Activated CD4-positive, alpha-beta T cell treated with anti-CD3 and anti-CD28 coated beads, Interleukin-2, amount 50 U/mL, for 1 hour (primary cell): ENCODE measurements at places on chromosomes 7 and 10.

DNA sequence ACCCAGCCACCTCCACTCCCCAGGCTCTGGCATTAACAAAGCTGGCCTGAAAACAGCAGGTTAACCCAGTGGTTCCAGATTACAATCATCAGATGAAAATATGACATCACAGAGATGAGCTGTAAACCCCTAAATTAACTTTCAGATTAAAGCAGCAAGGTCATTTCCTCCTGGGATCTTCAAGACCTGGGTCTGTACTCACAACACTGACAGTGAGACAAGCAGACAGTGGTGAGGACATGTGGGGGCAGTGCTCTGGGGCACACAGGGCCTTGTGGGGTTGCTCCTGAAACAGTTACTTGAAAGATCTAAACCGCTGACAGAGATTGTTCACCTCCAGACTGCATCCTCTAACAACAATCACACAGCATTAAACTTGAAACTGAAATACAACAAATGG, 134.1 kb downstream of the ZNF438 start:
- no peak for DNase-seq

- no peak for DNase-seq
Observed at GRCh38 chr10:17101257-17101909, 28.2 kb downstream of the CUBN start.

DNA sequence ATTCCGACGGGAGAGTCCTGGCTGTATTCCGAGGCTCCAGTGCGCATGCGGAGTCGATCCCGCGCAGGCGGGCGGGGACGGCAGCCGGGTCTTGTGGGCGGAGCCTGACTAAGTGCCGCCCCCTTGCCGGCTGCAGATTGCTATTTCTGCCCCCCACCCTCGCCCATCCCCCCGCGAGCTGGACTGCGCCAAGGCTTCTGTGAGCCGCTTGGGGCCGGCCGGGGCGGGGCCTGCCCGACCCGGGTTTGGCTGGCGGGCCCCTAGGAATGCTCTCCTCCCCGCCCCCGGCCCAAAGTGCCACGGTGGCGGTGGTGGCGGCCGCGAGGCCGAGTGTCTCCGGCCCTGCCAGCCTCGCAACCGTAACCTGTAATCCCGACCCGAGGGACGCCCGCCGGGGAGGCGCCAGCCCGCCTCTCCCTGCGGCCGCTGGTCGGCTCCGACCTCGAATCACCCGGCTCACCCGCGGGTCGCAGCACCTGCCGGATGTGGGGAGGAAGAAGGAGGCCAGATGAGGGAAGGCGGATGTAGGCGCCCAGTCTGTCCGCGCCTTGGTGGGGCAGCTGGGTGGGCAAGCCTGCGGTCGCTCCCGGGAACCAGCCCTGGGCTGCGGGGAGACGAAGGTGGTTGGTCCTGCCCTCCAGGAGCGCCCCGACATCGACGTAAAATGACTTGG, 702 bp upstream of the KAZALD1 start:
- DNase-seq = peak; percentile 87

- DNase-seq = no peak
Observed at GRCh38 chr10:13631594-13631993, 44.8 kb downstream of the PRPF18 start.

GRCh38 chr10:84493951-84494848, 165.8 kb downstream of the CCSER2 start:
- DNase-seq = no peak

DNA sequence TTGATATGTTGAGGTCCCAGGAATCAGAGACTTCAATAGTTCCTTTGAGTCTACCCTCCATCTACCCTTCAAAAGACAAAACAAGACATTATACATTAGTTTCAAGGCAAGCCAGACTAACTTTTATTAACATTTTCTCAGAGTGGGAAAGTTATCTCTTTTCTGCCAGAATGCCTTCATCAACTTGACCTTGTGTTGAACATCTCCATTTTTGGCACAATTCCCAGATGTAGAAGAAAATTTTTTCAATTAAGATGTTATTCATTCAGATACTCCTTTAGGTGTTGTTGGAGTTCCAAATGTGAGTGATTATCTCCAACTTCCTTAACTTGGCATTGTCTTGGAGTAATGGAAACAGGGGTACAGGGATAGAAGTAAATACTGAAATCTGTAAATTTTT, 59.1 kb downstream of the NRF1 start:
- no peak for DNase-seq

DNA sequence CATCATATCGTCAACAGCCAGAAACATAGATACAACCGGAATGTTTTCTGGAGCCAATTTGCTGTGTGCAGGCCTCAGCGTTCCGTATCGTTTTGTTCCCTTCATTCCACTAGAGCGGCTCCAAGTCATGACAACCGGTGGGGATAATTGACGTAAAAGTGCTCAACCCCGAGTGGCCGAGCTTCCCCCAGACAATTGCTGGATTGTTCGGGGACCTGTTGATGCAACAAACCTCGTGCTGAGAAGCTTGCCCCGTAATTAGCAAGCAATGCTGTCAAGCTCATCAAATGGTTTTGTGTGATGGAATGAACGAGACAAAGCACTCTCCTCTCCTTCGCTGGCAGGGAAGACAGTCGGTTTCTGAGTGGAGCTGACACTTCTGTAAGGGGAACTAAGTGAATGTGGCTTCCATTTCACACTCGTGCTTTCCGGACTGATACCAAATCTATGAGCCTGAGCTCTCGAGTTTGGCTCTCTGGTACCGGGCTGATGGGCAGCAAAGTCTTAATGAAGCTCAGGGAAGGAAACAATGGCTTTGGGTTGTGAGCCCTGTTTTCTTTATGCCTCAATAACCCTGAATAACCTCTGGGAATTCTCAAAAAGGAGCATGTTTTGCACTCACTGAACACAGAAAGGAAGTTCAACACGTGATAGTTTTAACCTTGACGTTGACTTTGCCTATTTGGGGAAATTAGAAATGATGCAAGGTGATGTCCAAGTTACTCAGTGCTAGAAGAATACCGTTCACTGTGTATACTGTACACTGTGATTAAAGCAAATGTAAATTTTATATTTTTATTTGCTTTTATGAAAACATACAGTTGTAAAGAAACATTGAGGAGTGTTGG, 220.5 kb downstream of the BAMBI start:
- DNase-seq = no peak

GRCh38 chr7:44893710-44894234, 8.4 kb upstream of the PURB start:
- no peak for DNase-seq

- DNase-seq = no peak
Observed at GRCh38 chr10:89303161-89303560, 1.3 kb downstream of the IFIT2 start.

- no peak for DNase-seq
Observed at GRCh38 chr10:8600192-8600591, 545.7 kb downstream of the GATA3 start.

DNA sequence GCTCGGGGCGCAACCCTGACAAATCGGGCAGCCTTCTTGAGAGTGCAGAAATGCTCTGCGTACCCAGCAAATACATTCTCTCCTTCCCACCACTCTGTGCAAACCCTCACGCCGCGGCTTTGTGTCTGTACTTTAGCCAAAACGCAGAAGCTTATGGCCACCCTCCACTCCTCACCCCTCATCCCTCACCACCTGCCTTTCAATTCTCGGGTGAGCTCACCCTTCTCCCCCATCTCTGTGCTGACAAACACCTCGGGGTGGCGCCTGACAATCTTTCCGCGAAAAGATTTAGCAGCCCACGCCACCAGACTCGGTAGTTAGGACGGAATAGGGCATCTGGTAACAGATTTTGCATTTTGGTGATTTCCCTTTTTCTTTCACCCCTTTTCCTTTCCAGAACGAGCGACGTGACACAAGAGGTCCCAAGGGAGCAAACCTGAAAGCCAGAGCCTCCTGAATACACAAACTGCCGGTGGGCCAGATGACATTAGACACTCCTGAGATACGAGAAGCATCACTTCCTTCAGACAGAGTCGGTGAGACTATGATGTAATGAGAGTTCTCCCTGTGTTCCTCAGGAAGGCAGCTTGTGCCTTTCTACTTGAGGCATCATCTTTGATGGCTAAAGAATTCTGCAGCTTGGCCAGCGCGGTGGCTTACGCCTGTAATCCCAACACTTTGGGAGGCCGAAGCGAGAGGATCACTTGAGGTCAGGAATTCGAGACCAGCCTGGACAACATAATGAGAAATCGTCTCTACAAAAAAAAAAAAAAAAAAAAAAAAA, 671 bp upstream of the ATAD1 start:
- DNase-seq = peak; percentile 63

DNA sequence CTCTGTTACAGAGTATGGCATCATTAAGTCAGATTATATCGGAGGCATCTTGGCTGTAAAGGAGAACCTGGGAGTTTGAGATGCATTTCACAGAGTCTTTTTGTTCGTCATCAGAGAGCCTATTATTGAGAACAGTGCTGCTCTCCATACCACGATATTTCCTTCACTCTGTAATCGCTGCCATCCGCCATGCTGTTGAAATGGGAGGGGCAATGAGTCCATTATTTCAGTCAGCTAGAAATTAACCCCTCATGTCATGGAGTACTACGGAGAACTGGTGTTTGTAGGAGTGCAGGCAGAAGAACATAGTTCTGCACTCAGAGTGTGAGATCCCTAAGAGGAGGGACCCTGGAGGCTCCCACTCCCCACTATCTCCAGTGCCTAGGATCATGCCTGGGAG, 59.2 kb downstream of the SLC16A12 start:
- DNase-seq = no peak

DNA sequence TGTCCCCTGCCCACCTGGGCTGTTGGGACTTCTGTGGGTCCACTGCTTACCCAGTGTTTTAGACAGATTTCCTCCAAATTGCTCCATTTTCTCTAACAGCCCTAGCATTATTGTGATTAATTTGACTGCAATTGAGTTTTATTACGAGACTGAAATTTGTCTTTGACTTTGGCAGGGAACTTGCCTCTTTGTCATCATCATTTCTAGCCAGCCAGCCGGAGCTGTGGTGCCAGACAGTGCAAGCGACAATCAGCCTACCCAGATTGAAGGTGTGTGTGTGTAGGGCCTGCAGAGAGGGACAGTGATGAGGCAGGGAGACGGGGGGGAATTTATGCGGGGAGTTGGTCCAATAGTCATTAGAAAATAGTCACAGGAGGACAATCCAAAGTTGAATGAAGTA, 743.0 kb downstream of the NRG3 start:
- DNase-seq = no peak

GRCh38 chr7:149855361-149856305, 17.5 kb downstream of the ZNF862 start:
- DNase-seq = no peak

GRCh38 chr10:83984256-83984640, 155.1 kb upstream of the GHITM start:
- no peak for DNase-seq

DNA sequence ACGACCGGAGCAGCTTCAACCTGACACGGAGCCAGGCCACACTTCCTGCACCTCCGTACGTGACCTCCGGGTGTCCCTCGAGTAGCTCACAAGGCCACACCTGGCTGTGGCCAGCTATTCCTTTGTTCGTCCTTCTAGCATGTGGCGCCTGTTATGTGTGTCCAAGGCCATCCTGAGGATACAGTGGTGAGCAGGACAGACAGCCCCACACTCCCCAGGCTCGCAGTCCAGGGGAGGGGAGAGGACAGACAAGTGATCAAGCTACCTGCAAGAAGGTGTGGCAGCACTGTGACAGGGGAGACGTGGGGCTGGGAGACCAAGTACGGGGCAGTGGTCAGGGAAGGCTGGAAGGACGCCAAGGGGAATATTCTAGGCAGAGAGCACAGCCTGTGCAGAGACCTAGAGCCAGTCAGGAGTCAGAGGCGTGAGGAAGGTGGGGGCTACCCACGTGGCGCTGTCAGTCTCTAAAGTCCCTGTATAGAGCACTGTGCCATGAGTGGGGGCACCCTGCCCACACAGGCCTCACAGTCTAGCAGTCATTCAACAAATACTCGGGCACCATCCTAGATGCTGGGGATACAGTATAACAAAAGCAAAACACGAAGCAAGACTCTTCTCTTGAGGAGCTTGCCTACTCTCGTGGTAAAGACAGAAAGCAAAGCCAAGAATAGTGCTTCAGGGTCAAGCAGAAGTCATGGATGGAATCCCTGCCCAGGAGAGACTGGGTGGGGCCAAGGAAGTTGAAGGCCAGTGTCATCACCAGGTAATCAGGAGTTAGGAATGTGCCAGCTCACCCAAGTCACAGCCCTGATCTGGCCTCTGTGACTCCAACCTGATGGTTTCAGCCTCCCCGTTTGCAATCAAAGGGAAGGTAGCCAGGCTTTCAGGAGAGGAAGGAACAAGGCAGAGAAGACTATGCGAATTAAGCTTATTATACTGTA, 58.6 kb downstream of the PROSER2 start:
- DNase-seq = no peak

DNA sequence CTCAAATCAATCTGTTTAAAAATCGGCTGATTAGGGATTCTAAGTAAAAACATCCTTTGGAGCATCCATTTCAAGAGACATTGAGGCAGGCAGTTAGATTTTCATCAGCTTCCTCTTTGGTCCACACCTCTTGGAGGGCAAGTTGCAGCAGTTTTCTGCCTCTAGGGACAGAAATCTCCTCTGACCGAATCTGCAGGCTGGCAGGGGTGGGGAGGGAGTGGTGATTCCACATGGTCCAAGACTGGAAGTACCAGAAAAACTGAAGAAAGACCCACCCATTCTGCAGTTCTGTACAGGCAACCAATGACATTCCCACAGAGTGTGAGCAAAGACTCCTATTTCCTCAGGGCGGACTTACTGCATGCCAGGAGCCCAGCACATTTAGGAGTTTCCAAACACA, 29.0 kb downstream of the FGFBP3 start:
- DNase-seq = no peak

DNA sequence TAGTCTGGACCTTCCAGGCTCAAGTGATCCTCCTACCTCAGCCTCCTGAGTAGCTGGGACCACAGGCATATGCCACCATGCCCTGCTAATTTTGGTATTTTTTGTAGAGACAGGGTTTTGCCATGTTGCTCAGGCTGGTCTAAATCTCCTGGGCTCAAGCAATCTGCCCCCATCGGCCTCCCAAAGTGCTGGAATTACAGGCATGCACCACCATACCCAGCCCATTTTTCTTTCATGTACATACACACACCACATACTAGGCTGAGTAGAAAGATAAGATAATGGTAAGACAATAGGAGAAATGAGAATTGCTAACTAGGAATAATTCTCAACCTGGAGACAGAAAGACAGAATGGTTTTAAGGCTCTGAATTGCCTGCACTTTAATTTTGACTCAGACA, 83.8 kb downstream of the CPEB3 start:
- no peak for DNase-seq

DNA sequence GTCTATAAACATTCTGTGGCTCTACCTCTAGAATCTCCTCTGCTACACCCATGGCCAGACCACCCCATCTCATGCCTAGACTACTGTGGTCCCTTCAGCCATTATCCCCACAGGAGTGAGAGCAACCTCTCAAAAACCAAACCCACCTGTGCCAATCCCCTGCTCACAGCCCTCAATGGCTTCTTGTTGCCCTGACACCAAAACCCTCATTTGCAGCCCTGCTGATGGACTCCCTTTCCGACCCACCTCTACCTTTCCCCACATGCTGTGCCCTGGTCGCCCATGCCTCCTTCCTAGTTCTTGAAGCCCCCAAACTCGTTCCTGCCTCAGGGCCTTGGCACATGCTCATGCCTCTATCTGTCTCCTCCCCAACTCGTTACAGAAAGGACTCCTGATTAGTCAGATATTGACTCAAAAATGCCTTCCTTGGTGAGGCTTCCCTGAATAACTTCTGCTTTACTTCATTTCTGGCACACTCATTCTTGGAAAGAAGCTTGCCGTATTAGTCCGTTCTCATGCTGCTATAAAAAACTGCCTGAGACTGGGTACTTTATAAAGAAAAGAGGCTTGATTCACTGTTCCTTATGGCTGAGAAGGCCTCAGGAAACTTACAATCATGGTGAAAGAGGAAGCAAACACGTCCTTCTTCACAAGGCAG, 104.2 kb downstream of the TEX36 start:
- DNase-seq = no peak

- peak; percentile 75 for DNase-seq
Observed at GRCh38 chr7:44638611-44639557, 32.5 kb downstream of the OGDH start.
